Kasumi-1 (cell line): ENCODE measurements at places on chromosomes 7 and 10.
A peak's percentile ranks its signal among the peaks of the same experiment; 100 is the strongest.

GRCh38 chr7:46715579-46715978 is 794.5 kb upstream of the IGFBP3 start:
- no peak for DNase-seq

GRCh38 chr7:133941496-133941895 is 185.6 kb upstream of the LRGUK start:
- DNase-seq: no peak

- no peak for DNase-seq
Observed at GRCh38 chr10:54854843-54855242, 53.8 kb upstream of the PCDH15 start.

- peak; percentile 79 for DNase-seq
Observed at GRCh38 chr7:38312821-38313220, 39.4 kb upstream of the TARP start.

DNA sequence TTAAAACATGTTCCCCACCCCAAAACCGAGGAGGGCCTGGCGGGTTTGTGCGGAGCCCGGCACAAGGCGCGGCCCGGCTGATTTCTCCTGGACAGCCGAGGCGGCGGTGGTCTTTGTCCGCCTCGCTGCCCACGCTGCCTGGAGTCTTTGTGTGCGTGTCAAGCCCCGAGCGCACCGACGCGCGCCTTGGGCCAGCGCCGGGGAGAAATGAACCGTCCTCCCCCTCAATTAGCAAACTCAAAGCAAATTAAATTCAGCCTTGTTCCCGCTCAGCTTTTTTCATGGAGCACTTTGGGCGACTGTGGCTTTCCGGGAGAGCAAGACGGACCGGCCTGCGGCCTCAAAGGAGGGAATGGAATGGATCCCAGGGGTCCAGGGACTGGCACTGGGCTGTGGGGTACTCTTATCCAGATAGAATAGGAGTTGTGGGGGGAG is 4.1 kb downstream of the EMX2 start:
- DNase-seq: no peak

DNA sequence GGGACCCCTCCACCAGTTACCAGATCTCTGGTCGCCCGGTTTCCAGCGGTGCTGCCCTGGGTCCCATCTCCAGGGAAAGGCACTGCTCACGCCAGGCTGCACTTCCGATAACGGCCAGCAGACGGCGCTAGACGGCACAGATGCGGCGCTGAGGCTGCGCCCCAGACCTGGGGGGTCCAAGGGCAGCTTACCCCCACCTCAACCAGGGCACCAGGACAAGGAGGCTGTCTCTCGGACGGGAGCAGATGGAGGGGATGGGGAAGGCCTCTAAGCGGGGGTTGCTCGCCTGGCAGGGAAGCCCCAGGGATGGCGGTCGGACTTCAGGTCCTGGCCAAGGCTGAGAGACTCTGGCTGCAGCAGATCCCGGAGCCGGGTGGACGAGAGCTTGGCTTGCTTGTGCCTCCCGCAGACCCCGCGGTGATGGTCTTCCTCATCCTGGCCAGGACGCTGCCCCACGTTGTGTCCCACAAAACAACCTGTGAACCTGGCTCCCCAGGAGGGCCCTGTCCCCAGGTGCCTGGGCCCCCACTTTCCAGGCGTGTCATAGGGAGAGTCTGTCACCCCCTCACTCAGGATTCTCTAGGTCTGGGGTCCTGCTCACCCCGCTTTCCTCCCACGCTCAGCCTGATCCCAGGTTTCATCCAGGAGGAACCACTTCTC is 23.9 kb upstream of the ZNF716 start:
- DNase-seq: no peak

DNA sequence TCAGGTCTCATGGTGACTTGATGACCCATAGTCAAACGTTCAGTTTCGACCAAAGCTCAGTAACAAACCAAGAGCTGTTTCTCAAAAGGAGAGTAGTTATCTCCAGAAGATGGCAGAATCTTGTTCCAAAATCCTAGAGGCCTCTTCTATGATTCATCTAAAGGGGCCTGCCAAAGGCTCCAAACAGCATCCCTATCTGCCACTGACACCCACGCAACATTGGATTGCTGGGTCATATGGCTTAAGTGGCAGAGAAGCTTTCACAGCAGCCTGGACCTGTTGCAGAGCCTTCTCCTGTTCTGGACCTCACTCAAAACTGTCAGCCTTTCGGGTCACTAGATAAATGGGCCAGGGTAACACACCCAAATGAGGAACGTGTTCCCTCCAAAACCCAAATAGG is 54.0 kb upstream of the LRRC18 start:
- no peak for DNase-seq

GRCh38 chr10:100828738-100829096 is 83.3 kb downstream of the PAX2 start:
- DNase-seq: no peak

GRCh38 chr7:18425227-18425626 is 70.3 kb upstream of the HDAC9 start:
- DNase-seq: no peak

DNA sequence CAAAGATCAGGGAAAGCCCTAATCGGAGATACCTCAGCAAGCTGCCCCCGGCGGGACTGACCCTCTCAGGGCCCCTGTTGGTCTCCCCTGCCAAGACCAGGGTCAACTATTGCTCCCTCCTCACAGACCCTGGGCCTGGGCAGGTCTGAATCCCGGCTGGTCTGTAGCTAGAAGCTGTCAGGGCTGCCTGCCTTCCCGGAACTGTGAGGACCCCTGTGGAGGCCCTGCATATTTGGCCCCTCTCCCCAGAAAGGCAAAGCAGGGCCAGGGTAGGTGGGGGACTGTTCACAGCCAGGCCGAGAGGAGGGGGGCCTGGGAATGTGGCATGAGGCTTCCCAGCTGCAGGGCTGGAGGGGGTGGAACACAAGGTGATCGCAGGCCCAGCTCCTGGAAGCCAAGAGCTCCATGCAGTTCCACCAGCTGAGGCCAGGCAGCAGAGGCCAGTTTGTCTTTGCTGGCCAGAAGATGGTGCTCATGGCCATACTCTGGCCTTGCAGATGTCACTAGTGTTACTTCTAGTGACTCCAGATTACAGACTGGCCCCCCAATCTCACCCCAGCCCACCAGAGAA is 24.1 kb downstream of the TBATA start:
- DNase-seq: no peak

- no peak for DNase-seq
Observed at GRCh38 chr10:15719049-15719898, 448 bp downstream of the ITGA8 start.

- DNase-seq: peak; percentile 33
Observed at GRCh38 chr10:74898201-74898976, 72.0 kb downstream of the KAT6B start.

GRCh38 chr7:84412161-84412969 is 217.8 kb upstream of the SEMA3A start:
- DNase-seq: peak; percentile 10

DNA sequence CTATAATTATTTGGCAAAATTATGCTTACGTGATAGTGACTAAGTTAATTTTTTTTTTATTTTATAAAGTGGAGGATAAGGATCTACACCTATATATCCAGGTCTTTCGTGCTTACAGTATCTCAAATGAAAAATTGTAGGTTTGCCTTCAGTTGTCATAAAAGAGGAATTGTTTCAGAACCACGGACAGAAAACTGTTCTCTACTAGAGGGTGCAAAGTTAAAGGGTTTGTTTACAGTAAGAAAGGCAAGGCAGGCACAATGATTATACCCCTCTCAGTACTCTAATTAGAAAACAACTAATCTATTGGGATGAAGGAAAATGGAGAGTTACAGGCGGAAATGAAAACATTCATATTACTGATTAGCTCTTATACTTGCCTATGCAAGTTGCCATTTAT is 1.5 kb downstream of the PCLO start:
- DNase-seq: peak; percentile 12

DNA sequence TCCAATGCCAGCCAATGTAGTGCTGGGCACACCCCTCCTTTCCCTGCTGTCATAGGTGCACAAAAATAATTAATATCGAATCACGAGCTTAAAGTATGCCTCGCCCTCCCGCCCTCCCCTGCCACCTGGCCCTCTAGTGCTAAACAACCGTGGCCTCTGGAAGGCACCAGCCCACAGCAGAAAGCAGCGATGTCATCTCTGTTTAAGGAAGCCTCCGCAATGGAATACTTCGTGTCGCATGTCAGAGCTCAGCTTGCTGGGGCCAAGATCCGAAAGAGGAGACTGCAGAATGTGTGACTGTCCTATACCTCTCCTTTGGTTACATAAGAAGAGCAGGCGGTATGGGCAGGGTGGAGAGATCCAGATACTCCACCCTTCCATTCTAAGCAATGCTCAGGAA is 71.5 kb downstream of the RHOBTB1 start:
- no peak for DNase-seq

DNA sequence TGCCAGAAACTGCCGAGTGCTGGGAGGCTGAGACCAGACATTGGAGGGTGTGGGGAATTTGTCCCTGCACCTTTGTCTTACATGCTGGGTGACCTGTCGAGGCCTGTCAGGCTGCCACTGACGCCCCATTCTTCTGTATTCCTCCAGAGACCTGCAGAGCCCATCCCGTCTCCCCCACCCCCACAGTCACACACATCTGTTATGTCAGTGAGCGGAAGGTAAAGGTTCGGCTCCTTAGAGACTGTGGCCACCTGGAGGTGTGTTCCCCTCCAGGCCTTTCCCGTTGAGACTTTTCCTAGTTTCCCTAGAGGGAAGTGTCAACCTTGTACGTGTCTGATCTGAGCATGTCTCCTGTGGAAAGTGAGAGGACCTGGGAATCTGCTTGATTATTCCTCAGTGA is 84.5 kb downstream of the ATXN7L1 start:
- no peak for DNase-seq

DNA sequence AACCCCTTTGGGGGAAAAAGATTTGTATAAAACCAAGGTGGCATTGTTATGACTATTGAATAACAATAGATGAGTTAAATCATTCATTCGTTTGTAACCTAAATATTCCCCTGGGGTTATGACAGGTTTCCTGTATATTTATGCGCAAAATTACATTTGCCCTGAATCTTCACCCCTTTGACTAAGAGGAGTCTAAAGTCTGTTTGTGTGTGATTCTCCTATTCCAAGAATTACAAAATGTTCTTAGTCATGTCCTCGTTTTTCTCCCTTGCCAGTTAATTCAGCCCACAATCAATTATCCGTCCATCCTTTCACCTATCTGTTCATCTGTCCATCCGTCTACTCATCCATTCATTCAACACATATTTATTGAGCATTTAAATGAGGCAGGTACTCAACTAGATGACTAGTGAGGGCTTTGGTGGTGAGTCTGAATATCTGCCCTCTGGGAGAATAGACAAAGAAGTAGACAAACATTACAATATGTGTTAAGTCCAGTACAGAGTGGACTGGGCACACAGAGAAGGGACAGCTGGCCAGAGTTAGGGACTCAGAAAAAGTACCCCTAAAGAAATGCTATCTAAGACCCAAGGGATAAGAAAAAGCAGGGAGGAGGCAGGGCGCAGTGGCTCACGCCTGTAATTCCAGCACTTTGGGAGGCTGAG is 35.6 kb upstream of the TCF7L2 start:
- DNase-seq: no peak

GRCh38 chr7:108016841-108017775 is 14.1 kb upstream of the LAMB1 start:
- peak; percentile 73 for DNase-seq

- DNase-seq: no peak
Observed at GRCh38 chr7:73988197-73988596, 39.8 kb upstream of the ELN start.

DNA sequence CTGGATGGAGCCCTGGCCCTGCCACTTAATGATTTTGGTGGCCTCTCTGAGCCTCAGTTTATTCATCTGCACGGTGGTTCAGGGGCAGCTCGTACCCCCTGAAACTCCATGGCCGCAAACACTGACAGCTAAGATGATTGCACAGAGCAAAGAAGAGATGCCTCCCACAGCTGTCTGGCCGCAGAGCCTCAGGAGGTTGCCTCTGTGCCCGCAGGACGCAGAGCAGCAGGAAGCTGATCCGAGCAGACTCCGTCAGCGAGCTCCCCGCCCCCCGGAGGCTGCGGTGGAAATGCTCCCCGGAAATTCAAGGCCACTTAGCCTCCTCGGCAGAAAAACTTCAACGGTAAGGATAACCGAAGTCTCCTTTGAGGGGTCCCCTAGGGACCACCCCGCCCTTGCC is 30.2 kb upstream of the C10orf53 start:
- peak; percentile 63 for DNase-seq

DNA sequence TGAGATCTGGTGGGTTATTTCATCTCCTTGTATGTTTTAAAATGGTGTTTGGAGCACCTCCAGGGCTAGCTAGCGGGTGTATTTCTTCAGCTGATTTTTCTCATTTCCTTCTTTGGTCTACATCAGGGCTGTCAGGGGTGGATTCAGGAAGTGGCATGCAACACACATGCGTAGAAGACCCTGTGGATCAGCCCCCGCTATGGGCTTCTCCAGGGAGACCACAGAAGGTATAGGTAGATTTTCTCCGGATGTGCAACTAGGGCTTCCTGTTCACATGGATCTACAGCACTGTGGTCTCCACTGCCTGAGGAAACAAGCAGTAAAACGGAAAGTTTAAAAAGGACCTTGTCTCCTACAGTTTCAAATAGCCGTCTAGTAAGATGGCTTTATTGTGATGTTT is 10.4 kb downstream of the NUB1 start:
- peak; percentile 90 for DNase-seq

- peak; percentile 11 for DNase-seq
Observed at GRCh38 chr10:80579181-80579763, 41.6 kb downstream of the SH2D4B start.

GRCh38 chr10:52759154-52759553 is 13.4 kb downstream of the MBL2 start:
- no peak for DNase-seq

DNA sequence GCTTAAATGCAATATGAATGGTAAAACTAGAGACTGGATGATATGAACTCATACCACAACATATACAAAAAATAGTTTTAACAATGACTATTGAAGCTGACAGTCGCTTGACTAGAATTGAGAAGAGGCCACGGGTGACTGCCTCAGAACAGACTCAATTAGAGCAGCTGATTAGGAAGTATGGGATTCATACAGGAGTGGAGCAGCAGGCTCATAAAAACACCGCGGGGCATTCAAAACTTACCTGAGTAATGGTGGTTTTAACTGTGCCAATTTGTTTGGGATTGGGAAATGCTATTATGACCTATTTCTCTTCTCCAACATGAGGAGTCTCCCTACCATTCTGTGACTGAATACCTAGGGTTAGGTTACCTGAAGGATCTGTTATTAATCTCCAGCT is 2.1 kb downstream of the CADPS2 start:
- DNase-seq: no peak

DNA sequence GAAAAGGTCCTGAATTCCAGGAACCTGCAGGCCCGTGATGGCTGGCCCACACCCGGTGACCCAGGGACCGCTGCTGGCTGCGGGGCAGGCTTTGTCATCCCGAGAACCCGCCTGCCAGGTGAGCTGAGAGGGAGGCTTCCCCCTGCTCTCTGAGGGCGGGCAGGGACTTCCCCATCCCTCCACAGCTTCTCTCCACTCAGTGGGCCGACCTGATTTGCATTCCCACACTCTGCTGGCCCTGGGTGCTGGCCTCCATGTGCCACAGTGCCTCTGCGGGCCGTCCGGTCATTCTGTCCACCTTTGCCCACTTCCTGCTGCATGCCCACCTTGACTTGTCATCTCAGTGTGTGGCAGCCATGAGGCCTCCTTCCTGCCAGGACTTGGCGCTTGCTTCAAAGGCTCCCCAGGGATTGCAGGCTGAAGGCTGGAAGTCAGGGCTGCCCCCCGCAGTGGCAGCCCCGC is 35.3 kb downstream of the PALD1 start:
- no peak for DNase-seq
